CD4-positive, alpha-beta T cell treated with Interleukin-21 for 1 hour (primary cell): ENCODE measurements at places on chromosomes 6 and 20.

GRCh38 chr6:111105578-111105977 is 18.3 kb downstream of the SLC16A10 start:
- no peak for DNase-seq

GRCh38 chr6:33166811-33167210 is 25.5 kb downstream of the COL11A2 start:
- no peak for DNase-seq

GRCh38 chr6:32045811-32046449 is 7.7 kb downstream of the CYP21A2 start:
- DNase-seq = no peak

- no peak for DNase-seq
Measured at GRCh38 chr20:58697867-58698703, 5.5 kb downstream of the NPEPL1 start.

GRCh38 chr6:72651174-72651573 is 29.3 kb downstream of the KCNQ5 start:
- DNase-seq = no peak

- DNase-seq = no peak
Measured at GRCh38 chr6:142174703-142175102, 27.6 kb downstream of the VTA1 start.

GRCh38 chr6:142444881-142445301 is 143.1 kb downstream of the ADGRG6 start:
- no peak for DNase-seq

GRCh38 chr6:34176261-34177031 is 30.6 kb upstream of the GRM4 start:
- no peak for DNase-seq

- DNase-seq = no peak
Measured at GRCh38 chr6:67121115-67121514, 1414.1 kb upstream of the EYS start.

GRCh38 chr20:61986762-61987321 is 78.8 kb downstream of the TAF4 start:
- no peak for DNase-seq

DNA sequence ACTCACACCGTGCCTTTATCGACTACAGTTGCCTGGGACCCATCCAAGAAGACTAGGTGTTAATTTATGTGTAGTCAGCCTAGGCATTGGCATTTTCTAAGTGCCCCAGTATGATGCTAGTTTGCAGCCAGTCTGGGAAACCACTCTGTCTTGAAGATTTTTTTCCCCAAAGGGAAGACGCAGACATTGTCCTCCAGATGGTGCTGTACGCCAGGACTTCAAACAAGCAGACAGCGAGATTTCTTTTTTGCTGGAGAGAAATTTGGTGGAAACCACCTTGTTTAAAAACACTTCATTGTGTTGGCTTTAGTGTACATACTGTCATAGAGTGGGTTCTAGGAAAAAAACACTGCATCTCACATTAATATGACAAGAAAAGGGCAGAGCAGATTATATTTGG is 30.0 kb downstream of the ALDH5A1 start:
- peak; percentile 19 for DNase-seq

DNA sequence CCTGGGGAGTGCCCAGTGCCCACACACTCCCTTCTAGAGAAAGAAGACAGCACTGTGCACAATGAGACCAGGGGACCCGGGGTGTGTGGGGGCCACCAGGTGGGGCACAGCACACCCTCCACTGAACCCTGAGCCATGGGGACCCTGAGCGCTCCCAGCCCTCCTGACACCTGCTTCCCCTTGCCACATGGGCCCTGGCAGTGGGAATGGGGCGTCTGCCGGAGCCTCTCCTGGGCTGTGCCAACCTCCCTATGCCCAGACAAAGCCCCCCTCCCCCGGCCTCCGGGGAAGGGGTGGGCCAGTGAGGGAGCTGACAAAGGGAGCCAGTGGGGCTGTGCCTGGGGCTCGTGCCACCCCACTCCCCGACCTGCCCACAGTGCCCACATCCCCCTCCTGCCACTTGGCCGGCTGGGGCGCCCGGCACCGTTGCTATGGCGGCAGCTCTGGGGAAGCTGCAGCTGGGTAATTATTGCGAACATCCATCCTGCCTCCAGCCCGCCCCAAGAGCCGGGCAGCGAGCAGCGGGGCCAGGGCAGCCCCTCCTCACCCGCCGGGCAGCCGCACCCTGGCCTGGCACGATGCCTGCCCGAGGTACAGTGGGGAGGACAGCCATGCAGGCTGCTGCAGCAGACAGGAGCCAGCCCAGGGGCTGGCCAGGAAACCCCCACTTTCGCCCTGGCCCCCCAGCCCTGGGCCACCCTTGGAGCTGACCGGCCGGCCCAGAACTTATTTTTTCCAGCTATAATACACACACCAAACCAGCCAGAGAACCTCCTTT is 41.9 kb upstream of the NOL4L start:
- no peak for DNase-seq

DNA sequence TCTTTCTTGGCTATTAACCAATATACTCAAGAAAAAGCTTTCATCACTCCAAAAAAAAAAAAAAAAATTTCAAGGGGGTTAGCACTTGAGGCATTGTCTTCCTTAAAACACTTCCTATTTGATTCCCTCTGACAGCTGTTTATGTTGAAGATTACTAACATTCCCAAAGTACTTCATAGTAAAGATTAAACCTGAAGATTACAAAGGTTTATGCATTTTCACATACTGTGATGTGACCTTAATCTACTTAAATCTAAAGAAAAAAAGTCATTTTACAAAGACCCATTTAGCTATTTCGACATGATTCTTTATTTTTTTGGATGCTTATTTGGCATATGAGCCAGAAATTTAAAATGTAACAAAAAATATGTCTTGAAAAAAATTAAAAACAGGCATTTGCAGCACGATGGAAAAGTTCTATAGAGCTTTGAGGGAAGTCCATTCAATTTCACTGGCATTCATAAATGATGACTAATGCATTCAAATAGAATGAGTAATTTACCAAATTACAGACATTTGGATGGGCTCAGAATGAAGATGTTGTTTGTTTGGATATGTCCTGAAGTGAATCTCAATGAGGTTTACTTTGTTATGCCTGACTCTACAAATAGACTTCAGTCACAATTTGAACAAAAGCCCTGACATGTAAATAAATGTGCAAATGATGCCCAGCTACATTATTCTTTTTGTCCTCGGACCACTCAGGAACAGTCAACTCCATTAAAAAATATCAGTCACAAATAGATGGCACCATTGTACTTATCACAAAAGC is 674.6 kb upstream of the MARCKS start:
- no peak for DNase-seq

DNA sequence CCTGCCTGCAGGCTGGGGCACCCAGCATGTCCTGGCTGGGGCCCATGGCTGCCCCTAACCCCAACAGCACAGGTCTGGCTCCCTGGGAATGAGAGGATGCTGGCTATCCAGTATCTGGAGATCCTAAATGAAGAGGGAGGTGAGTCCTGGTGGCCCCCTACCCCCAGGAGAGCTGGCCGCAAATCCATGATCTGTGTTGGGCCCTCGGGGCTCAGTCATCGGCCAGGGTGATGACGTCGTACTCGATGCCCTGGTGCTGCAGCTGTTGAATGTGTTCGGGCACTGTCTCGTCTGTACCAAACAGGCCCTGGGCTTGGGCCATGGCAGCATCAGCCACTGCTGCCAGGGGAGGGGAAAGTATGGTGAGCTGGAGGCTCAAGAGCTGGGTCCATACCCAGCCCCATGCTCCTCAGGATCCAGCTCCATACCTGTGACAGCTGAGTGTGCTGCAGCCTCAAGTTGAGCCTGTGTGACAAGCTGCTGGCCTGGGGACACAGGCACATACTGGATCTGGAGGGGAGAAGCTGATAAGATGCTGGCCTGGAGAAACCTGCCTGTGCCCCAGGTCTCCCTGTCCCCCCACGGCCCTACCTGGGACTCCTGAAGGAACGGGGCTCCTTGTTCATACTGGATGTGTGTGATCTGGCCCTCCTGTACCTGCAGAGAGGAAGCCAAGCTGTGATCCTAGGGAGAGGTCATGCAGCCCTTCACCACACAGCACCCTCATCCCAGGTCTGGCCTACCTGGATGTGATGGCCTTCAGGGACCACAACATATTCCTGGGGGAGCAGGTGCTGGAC is 14.5 kb downstream of the PCIF1 start:
- no peak for DNase-seq

DNA sequence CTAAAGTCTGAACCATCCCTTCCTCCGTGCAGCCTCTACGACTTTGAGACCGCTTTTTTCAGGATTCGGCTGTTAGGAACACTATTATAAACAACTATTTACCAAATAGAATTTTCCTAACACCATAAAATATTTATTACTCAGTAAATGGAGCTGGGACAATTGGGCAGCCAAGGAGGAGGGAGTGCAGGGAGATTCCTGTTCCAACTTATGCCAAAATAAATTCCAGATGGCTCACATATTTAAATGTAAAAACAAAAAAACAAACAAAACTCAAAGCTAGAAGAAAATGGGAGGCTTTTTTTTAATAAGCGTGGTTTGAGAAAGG is 48.1 kb downstream of the TCP11 start:
- DNase-seq = no peak

DNA sequence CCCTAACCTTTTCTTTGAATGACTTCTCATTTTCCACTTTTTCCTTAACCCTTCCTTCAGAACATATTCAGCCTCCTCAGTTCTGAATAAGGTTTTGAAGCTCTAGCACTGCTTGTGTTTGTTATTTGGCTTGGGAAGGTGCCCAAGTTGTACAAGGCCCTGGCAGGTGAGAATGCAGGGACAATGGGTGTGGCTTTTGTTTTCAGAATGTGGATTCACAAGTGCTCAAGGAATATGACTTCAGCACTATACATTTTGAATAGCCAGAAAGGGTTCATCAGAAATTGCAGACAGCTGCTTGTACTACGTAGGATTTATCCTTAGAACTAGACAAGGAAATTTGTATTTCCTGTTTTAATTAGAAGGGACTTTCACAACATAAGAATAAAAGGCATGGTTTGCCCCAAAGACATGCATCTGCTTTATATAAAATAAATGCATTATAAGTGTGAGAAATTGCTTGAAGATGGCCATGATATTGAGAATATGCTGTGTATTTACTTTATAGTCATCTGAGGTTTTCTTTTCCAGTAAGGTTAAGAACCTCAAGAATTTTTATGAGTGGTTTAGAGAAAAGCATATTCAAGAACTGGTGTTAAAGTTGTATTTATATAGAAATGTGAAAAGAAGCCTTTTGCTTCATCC is 29.3 kb upstream of the PRDM1 start:
- DNase-seq = no peak

DNA sequence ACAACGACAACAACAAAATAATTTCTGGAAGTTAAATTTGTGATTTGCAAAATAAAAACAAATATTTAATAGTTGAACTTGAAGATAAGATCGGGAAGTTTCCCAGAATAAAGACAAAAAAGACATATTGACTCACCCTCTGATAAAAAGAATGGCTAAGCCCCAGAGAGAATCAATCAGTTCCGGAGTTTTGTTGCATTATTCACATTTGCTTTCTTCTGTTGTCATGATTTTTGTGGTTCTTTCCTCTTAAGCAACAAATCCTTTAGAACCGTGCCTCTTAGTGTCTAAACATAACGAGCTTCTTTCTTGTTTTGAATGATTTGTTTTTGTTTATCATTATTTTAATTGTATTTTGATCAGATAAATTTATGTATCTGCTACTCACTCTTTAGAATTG is 337.7 kb upstream of the PRND start:
- DNase-seq = no peak

- no peak for DNase-seq
Measured at GRCh38 chr6:161088676-161089328, 97.2 kb downstream of the MAP3K4 start.

DNA sequence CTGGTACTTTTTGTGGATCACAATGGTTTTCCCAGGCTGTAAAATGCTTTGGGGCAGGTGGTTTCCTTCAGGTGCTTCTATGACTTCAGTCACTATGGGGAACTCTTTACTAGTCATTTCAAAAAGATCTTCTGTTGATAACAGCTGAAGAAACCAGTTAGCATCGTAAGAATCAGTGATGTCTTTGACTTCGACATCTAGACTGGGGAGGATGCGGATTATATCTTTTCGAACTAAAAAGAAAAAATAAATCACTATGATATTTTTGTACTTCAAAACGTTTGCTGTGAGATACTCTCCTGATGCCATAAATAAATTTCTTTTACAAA is 87.2 kb downstream of the THEMIS start:
- no peak for DNase-seq

GRCh38 chr6:87700397-87701343 is 1.4 kb downstream of the AKIRIN2 start:
- peak; percentile 57 for DNase-seq

DNA sequence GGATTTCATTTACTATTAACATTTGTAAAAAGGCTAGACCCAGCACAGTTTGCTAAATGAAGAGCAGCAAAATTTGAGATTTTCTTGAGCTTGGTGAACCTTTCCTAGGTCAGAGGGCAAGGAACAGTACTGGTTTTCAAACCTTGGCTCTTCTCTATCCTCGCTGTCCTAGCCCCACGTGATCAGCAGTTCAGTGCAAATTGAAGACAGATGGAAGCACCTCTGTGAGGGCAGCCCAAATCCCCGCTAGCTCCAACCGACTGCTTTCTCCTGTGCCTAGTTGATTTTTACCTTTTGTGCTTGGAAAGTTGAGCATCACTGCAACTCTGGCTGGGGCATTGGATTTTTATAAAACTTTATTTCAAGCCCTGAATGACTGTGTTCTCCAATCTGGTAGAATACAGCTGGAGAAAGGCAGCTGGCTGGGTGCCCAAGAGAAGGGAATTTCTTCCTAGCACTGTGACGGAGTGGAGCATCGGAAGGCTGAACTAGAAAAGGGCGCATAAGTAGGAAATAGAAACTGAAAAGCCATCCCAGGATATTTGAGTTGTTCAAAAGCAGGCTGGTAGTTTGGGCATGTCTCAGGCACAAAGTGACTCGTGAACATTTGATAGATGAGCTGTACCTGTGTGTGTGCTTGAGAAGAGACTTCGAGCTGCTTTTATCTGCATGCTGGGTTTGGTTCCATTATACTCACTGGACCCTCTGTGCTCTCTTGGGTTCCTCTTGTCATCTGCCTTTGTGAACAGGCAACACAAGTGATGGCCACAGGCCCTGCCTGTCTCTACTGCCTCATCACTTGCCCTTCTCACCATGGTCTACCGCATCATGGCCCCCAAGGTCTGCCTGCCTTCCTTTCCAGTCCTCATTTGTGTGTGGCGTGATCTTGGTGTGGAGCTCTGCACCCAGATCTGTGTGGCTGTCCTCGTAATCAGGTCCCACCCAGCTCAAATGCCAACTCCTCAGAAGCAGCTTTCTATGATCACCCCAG is 2.3 kb downstream of the RNF114 start:
- no peak for DNase-seq
